ENCODE measurements at places on chromosomes 5 and 9. TPM values are rescaled to one million over a fixed set of nuclear protein-coding genes. Genes with fewer than 3 reads are reported as not detected.

DNA sequence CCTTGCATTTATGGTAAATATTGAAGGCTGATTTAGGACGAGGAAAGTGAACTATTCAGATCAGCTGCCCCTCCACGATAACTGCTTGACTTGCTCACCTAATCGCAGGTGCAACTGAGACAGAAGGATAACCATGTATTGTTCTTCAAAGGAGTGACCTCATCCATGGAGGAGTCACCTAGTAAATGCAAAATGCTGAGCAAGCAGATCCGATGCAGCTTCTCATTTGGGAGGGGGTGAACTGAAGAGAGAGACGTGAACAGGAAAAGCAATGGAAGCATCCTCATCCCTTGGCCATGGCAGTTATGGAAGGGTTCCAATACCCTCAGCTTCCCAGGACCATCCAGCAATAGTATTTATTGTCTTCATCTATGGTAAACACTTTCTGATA, 47.5 kb downstream of the RASGRF2 start:
- DNase-seq, result no peak

The PCDHB10 gene
- 1.4 TPM for polyA plus RNA-seq

GRCh38 chr5:78235289-78235688, 59.2 kb downstream of the AP3B1 start:
- no peak for DNase-seq

GRCh38 chr5:18202164-18202563, 567.9 kb downstream of the TAF11L14 start:
- DNase-seq, result no peak

- no peak for DNase-seq
These were observed 111.9 kb downstream of the FEM1C start for GRCh38 chr5:115432691-115433090.

DNA sequence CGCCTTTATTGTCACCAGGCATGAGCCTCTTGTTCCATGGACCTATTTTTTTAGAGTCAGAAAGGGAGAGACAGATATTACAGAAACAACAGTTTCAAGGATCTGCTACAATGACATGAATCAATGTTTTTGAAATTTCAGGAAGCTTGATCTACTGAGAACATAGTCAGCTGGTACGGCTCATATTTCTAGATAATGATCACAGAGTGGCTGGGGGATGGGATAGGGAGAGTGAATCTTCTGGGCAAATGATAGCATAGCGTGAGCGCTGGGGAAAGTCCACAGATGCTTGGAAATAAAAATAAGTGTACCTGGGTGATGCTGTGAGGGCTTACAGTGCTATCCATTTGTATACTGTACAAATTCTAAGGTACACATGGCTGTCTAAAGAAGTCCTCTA, 340.4 kb downstream of the EBF1 start:
- no peak for DNase-seq

- peak; percentile 23 for DNase-seq
These were observed 50.6 kb downstream of the DEPDC1B start for GRCh38 chr5:60649288-60649917.

DNA sequence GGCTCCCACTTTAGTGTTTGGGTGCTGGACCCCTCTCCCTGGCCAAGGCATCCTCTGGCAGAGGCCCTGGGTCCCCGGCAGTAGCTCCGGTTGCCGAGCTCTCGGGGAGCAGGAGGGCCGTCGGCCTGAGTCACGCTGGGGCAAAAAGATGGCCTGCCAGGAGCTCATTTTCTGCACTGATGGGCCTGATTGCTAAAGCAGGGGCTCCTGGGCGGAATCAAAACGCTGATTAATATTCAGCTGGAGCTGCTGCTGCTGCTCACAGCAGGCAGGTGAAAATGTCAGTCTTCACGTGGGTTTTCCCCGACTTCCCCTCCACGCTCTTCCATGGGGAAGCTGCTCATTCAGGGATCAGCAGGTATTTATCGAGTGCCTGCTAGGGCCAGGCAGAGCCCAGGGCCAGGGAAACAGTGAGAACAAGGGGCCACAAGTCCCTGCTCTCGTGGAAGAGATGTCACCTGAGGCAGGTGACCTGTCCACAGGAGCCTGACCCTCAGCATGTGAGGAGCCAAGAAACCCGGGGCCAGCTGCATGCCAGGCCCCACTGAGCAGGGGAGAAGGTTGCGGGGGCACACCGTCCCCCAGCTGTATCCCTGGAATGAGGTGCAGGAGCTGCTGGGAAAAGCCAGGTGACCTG, 22.1 kb downstream of the LAMC3 start:
- DNase-seq, result no peak

Measured in SK-N-SH (cell line).